ENCODE measurements at places on chromosomes 3 and 15.

DNA sequence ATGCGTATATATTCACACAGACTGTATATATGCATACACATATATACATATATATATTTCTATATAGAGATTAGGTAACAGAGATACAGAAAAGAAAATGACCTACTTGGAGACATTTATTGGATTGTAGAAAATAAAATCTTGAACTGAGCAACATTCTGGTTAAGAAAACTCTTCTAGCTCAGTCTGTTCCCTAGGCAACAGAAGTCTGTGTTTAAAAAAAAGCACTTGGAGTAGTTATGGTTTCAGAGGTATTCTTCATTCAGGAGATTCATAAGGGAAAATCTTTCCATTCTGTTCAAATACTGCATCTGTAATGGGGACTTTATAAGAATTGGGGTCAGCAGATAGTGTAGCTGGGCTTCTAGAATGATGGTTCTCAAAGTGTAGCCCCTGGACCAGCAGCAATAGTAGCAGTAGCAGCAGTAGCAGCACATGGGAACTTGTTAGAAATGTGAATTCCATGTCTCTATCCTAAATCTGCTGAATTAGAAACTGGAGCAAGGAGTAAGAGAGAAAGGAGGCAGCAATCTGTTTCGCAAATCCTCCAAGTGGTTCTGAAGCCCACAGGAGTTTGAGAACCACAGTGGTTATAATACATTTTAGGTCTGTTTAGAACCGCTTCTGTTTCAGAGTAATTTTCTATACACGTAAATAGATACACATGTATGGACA lies 112.8 kb upstream of the TMEM108 start:
- H3K4me3 ChIP-seq = no peak overlapping the region
- H3K4me1 ChIP-seq = no peaks in the 10 kb centered on the region

- H3K27me3 ChIP-seq = no peaks in the 10 kb centered on the region
- no peak overlapping the region for H3K4me3 ChIP-seq
- H3K27ac ChIP-seq = no peak overlapping the region
- peaks cover 29% of the 10 kb centered on the region for H3K4me1 ChIP-seq
Observed at GRCh38 chr15:68210409-68210756, 5.3 kb upstream of the CALML4 start.

- H3K4me1 ChIP-seq = no peaks in the 10 kb centered on the region
- peaks cover 47% of the 10 kb centered on the region for H3K36me3 ChIP-seq
- H3K4me3 ChIP-seq = no peak overlapping the region
- no peak overlapping the region for H3K27ac ChIP-seq
- no peak for DNase-seq
Observed at GRCh38 chr3:47054412-47054811, 74.9 kb downstream of the NBEAL2 start.

- no peak overlapping the region for H3K27ac ChIP-seq
- DNase-seq = no peak
- H3K4me1 ChIP-seq = no peaks in the 10 kb centered on the region
- H3K4me3 ChIP-seq = no peak overlapping the region
Observed at GRCh38 chr3:57746156-57747010, 9.7 kb upstream of the SLMAP start.

DNA sequence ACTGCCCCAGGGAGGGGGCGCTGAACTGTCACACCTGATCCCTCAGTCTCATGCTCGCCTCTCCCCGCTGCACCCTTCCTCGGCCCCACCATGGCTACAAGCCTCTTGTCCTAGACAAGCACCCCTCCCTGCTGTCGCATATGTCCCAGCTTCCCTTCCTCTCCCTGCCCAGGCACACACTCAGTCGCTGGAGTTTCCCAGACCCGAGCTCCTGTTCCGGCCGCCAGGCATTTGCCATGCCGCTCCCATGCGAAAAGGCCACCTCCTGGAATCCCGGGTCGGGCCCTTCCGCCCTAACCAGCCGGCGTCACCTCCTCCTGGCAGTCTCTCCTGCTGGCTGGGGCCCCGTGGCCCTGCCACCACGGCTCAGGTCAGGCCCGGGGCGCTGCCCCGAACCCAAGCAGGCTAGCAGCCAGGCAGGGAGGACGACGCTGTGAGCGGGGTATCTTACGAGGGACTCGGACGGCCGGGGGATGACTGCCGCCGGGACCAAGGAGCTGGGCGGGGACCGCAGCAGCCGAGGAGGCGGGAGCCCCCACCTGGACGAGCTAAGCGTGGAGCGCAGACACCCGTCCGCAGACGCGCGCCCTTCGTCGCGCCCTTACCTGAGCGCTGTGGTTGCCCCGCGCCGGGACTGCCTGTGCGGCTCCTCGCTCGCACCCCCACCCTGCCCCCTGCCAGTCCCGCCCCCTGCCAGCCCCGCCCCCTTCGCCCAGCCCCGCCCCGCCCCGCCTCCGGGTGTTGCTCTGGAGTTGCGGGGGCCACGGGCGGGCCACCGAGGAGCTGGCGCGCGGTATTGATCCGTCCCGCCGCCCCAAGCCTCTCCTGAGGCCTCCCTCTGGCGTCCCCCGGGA lies at the start of gene ALS2CL:
ALS2CL (minus strand) TSS at position 642 of the 854 bp plus-strand sequence. CDS start 4,239 bp downstream, outside the sequence.
- DNase-seq = peak; percentile 64
- peaks cover 90% of the 10 kb centered on the region for H3K4me1 ChIP-seq
- H3K27me3 ChIP-seq = no peaks in the 10 kb centered on the region
- no peaks in the 10 kb centered on the region for H3K36me3 ChIP-seq
- H3K27ac ChIP-seq = peak within 1 kb of the TSS; percentile 92

GRCh38 chr15:68719672-68720071 lies 101.0 kb downstream of the ANP32A start:
- no peak overlapping the region for H3K27ac ChIP-seq
- H3K4me3 ChIP-seq = no peak overlapping the region
- H3K27me3 ChIP-seq = no peaks in the 10 kb centered on the region
- H3K36me3 ChIP-seq = peaks cover 6% of the 10 kb centered on the region
- no peaks in the 10 kb centered on the region for H3K4me1 ChIP-seq

Data from heart right ventricle (tissue), 16 donors.